D721Med (cell line): ENCODE measurements at places on chromosomes 1 and 21.

DNA sequence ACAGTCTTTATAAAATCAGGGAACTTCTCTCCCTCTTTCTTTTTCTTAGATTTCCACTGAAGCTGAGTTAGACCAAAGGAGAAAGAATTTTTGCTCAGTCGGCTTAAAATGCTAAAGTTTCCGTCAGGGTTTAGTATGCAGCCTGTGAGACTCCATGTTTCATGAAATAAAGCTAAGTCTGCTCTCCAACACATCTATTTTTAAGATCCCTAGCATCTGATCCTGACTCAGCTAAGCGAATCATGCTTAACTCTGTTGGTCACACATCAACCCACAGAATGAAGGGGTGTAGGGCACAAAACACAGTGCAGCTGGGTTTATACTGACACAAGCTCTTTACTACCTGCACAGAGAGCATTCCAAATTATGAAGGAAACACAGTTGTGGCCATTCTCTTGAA is 102.4 kb upstream of the ZNF281 start:
- no peak for DNase-seq

- no peak for DNase-seq
These were observed 38.7 kb upstream of the DESI2 start for GRCh38 chr1:244614113-244614836.

DNA sequence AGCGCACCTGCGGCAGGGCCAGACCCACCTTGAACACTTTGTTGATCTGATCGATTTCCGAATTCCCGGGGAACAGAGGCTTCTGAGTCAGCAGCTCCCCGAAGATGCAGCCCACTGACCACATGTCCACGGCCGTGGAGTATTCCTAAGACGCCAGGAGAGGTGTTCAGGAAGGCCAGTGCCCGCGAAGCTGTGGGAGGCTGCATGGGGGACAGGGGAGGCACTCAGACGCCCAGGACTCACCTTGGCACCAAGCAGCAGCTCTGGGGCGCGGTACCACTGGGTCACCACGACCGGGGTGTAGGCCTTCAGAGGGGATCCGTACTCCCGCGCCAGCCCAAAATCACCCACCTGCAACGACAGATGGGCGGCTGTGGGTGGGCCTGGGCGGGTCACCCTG is 11.2 kb upstream of the SLC35E2B start:
- no peak for DNase-seq

GRCh38 chr1:156270314-156270713 is 12.3 kb downstream of the SMG5 start:
- no peak for DNase-seq

GRCh38 chr1:30135698-30136097 is 587.7 kb downstream of the MATN1 start:
- no peak for DNase-seq

GRCh38 chr1:167923324-167924056 is 9.6 kb upstream of the ADCY10 start:
- no peak for DNase-seq

- DNase-seq, result no peak
These were observed 81.1 kb upstream of the SPATA6 start for GRCh38 chr1:48552903-48553606.

DNA sequence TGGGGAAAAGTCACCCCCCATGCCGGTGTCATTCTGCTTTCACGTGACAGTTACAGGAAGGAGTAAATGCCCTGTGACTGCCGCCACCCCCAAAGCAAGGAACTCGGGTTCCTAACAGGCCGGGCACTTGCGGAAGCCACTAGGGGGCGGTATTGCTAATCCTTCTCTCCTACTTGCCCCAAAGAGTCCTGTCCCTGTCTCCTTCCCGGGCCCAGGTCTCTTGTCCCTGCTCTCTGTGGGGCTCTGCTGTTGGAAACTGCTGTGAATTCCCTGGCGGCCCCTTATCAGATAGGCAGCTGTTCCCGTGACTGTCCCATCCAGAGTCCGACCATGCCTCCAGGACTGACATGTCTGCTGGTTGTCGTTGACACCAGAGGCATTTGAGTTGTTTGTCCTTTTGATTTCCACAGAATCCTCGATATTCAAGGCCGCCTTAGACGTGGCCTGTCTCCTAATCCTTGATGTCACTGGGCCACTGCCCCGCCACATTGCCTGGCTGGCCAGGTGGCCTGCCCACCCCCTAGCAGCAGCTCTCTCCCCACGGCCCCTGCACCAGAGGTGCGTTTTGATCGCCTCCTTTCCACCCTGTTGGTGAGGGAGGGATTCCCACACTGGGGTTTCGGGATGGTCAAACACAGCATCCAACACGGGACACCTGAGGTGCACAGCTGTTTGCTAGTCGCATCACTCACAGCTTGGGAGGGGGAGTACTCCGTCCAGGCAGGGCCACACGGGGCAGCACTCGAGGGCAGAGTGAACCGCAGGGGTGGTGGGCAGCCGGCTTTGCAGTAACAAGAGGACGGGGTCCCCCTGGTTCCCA is 37.3 kb downstream of the CHAF1B start:
- DNase-seq, result no peak

DNA sequence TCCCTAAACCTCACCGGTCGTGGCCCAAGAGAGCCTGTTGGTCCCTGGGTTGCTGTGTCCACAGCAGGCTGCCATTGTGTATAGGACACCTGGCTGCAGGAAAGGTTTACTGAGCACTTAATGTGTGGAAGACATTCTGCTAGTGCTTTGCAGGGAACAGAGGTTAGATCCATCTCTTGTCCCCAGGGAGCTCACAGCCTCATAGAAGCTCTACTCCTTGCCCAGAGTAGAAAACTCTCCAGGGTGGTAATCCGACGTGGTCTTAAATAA is 16.9 kb upstream of the ALPL start:
- DNase-seq, result no peak

GRCh38 chr21:46465651-46466050 is 7.0 kb downstream of the DIP2A start:
- DNase-seq, result no peak

DNA sequence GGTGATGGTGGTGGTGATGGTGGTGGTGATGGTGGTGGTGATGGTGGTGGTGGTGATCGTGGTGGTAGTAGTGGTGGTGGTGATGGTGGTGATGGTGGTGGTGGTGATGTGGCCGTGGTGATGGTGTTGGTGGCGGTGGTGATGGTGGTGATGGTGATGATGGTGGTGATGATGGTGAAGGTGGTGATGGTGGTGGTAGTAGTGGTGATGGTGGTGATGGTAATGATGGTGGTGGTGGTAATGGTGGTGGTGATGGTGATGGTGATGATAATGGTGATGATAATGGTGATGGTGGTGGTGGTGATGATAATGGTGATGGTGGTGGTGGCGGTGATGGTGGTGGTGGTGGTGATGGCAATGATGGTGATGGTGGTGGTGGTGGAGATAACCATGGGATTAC is 6.8 kb upstream of the COL6A2 start:
- no peak for DNase-seq

DNA sequence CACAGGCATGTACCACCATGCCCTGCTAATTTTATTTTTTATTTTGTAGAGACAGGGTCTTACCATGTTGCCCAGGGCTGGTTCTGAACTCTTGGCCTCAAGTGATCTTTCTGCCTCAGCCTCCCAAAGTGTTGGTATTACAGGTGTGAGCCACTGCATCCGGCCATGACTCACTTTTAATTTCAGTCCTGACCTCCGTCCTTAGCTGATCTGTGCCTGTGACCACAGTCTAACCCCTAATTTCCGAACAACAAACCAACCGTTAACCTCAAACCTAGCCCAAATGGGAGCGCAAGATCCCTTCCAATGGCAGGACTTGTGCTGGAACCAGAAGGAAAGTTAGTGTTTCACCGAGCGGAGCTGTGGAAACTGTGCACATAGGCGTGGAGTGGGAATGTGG is 29.3 kb upstream of the MAN1C1 start:
- DNase-seq, result no peak

- no peak for DNase-seq
These were observed 75.3 kb downstream of the S1PR1 start for GRCh38 chr1:101312147-101312546.

DNA sequence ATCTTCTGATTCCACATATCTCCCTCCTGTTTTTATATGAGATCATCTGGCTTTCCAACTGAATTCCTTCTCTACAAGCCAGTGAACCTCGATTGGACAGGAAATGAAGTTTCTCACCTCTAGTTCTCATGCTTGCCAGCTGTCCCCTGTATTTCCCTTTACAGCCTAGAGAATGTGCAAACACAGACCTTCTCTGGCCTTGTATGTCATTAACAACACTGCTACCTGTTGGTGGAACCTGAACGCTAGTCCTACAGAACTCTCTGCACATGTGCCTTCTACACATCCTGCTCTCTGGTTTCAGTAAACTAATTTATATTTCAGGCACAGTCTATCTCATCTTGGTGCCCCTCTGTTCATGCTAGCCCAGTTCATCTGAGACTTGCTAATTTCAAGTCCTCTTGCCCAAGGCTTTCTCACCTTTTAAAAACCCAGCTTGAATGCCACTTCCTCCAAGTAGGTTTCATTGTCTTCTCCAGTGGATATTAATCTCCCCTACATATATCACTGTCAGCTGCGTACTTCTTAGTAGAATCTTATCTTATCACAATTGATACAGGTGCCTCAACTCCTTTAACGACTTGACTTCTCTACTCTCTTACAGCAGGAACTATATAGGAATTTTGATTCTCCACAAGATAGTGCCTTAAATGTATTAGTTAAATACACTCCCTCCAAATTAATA is 549.9 kb downstream of the PLPP3 start:
- DNase-seq, result no peak

DNA sequence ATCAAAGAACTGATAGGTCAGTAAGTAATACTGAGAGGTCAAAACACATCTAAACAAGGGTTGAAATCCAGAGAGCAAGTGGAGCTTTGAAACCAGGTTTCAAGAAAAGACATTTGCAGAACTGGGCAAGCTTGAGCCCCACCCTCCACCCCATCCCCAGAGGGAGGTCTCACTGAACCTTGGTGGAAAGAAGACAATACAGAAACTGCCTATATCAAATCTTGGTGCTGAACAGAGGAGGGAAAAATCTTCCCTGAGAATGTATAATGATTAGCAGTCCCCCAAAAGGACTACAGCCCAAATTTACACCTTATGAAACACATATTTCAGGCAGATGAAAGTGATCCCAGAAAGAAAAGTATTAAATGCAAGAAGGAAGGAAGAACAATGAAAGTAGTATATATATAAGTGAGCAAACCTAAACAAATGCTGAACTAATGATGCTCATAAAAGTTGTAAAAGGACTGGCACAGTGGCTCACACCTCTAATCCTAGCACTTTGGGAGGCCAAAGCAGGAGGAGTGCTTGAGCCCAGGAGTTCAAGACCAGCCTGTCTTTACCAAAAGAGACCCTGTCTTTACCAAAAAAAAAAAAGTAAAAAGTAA is 12.4 kb downstream of the ZBTB17 start:
- no peak for DNase-seq

- DNase-seq, result no peak
These were observed 56.5 kb downstream of the GALNT2 start for GRCh38 chr1:230123280-230124185.

GRCh38 chr1:33768821-33769220 is 95.1 kb upstream of the HMGB4 start:
- DNase-seq, result no peak

- DNase-seq, result no peak
These were observed 1347.2 kb upstream of the B3GALT2 start for GRCh38 chr1:194533641-194534040.

- DNase-seq, result no peak
These were observed at the start of gene LCE1E for GRCh38 chr1:152786077-152786476. Gene LCE1E, plus strand, starts transcription at chr1:152786257. Its CDS starts 1,043 bp downstream, at chr1:152787300.

- no peak for DNase-seq
These were observed 10.5 kb downstream of the MAEL start for GRCh38 chr1:166999500-167000055.

GRCh38 chr1:57061369-57061768 is 95.6 kb upstream of the C8B start:
- no peak for DNase-seq

DNA sequence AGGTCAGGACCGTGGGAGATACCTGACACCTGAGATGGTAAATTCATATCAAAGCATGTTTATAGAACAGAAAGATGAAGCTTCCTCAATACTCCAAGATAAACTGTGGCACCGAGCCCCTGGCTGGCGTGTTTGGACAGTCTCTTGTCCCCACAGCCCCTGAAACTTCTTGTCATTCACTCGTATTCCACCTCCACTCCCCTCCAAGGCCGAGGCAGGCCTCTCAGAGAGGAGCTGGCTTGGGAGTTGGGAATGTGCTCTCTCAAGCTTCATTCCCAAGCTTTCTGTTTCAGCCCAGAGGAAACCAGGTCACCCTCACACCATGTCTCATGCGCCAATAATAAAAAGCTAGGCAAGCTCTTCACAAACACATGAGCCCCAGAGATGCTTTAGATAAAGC is 86.1 kb downstream of the NPHP4 start:
- no peak for DNase-seq

DNA sequence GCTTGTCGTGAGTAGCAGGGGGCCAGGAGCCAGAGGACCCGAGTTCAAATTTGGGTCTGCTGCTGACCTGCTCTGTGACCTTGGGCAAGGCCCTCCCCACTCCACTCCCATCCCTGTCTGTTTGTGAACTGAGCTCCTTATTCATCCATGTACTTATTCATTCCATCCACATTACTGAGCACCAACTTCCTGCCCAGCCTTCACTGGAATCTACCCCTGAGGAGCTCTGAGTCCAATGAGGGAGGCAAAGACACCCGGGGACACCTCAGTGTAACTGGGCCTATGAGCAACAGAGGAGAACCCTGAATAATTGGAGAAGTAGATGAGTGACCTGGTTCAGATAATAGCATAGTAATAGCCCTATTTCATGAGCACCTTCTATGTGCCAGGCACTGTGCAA is 8.9 kb downstream of the BSND start:
- DNase-seq, result no peak

DNA sequence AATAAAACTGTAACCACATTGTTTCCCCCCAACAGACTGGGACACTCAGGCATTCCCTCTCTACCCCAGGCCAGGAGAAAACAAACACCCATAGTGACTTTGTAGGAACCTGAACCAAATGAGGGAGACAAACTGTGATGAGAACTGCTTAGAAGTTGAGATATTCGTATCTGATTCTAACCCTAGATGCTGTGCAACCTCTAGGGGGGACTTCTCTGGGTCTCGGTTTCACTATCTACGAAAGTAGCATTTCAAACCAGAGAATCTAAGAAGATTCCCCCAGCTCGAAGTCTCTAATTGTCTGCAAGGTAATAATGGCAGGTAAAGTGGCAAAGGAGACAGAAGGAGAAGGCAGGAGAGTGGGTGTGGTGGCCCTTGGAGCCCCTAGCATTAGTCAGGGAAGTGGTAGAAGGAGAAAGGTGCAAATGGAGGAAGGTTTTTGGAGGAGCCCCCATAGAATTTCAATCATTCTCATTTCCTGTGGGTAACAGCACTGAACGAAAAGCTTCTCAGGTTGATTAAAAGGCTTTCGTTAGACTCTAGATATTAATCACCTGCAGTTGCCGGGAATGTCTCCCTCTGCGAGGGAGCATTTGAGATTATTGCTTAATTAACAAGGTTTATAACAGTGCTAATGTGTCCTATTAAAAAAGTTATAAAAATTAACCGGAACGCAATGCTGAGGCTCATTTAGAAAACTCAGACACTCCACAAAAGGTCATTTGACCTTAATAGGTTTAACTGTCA is 46.4 kb downstream of the BEND5 start:
- DNase-seq, result no peak

GRCh38 chr1:67764633-67765032 is 68.6 kb downstream of the GNG12 start:
- no peak for DNase-seq
